Right atrium auricular region (tissue), 2 donors: ENCODE measurements at places on chromosomes 3 and 15.
A peak's percentile ranks its signal among the peaks of the same experiment; 100 is the strongest.

DNA sequence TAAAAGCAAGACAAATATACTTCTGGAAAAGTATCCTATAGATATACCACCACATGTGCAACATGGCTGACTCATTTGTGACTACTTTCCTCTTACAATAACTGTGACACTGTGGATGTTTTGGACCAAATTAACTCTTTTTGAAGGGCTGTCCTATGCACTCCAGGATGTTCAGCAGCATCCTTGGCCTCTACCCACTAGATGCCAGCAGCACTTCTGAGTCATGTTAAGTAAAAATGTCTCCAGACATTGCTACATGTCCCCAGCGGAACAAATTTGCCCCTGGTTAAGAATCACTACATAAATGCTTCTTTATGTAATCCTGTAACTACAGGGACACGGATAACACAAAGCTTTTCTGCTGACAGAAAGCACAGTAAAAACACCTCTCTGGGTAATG is 32.0 kb downstream of the RUVBL1 start:
- no peak for DNase-seq

GRCh38 chr3:139764069-139764905 is 86.5 kb upstream of the NMNAT3 start:
- no peak for DNase-seq

- no peak for DNase-seq
Measured at GRCh38 chr15:50183112-50183794, 1.3 kb downstream of the SLC27A2 start.

GRCh38 chr3:152834776-152835600 is at the start of gene P2RY1:
TSS of gene P2RY1 (plus strand) at chr3:152835131. CDS start at chr3:152835783, 652 bp downstream.
- peak; percentile 69 for DNase-seq

GRCh38 chr15:32970847-32971246 is 223.7 kb downstream of the FMN1 start:
- DNase-seq = no peak

- no peak for DNase-seq
Measured at GRCh38 chr15:55239440-55240124, 42.8 kb upstream of the RSL24D1 start.

- DNase-seq = no peak
Measured at GRCh38 chr15:96066852-96067495, 263.5 kb upstream of the NR2F2 start.

DNA sequence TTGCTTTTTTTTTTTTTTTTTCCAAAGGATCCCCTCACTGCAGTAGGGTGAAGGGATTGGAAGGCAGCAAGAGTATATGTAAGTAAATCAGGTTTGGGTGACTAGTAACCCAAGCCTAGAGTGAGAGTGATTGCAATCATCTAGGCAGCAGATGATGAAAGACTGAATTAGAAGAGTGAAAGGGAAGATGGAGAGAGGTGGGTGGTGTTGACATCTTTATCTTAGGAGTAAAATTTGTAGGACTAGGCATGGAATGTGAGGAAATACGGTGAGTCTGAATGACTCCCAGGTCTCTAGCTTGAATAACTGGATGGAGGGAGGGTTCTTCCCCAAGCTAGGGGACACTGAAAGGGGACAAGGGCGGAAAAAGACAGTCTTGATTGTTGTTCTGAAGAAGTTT is 63.4 kb downstream of the TPRG1 start:
- DNase-seq = no peak

GRCh38 chr3:23726811-23727548 is 78.8 kb upstream of the UBE2E1 start:
- no peak for DNase-seq

DNA sequence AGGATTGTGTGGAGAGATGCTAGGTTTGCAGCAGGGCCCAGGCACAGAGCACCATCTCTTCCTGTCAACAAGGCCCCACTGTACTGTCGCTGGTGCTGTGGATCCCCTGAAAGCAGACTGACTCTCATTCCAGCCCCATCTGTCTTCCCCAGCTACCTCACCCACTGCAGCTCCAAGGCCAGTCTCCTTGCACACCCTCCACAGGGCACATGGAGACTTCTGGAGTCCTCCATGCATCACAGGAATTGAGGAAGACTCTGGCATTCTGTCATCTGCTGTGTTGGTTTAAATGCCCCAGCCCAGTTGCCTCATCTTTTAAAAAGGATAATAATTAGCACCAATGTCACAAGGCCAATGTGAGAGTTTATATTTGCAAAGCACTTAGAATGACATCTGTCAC is 301.2 kb downstream of the RPLP1 start:
- DNase-seq = no peak

GRCh38 chr3:128152419-128153155 is 694 bp upstream of the EEFSEC start:
- no peak for DNase-seq

GRCh38 chr3:4885316-4885715 is 93.9 kb upstream of the BHLHE40 start:
- DNase-seq = no peak

DNA sequence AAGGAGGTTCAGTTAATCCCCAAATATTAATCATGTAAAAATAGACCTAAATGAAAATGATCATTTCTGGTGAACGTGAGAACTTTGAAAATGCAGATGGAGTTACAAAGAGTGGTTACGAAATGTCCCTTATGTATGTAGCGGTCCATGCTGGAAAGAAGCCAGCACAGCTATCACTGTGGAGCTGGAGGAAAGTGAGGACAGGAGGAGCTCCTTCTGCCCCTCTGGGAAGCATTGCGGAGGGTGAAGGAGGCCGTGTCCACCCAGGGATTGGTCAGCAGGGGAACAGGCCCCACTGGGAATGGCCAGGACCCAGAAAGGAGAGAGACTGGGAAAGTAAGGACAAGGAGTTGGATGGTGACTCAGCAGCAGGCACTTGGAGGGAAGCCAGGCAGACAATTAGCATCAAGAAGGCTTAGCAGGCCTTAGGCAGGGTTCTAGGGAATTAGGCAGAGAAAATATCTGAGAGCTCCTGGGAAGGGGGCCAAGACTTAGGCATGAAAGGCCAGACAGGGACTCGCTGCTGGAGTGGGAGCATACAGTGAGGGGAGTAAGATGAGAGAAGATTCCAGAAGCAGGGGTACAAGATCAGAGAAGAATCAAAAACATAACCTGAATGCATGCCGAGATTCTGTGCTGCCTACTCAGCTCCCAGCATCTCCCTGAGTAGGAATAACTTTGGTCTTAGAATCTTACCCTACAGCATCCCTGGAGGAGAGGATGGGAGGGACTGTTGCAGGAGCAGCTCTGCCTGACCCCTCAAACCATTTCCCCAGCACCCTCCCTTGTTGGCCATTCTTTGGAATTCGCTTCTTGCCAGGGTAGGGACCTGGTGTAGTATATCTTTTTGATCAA is 171.0 kb upstream of the UMPS start:
- DNase-seq = peak; percentile 76

DNA sequence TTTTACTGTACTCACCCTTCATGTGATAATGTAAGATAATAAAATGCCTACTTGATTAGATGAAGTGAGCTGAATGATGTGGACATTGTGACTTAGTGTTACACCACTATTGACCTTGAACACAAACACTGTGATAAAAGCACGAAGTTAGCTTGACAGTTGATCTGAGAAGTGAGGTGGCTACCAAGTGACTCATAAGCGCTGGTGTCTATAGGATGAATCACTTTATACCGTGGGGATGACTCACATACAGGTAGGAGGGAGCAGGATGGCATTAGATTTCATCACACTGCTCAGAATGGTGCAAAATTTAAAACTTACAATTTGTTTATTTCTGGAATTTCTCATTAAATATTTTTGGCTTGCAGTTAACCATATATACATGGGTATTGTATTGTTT is 174.7 kb upstream of the CNTN3 start:
- DNase-seq = no peak

- DNase-seq = no peak
Measured at GRCh38 chr3:119778176-119778575, 3.7 kb upstream of the NR1I2 start.
